Activated naive CD4-positive, alpha-beta T cell treated with anti-CD3 and anti-CD28 coated beads, Interleukin-2, amount 50 U/mL, for 72 hours (primary cell): ENCODE measurements at places on chromosomes 11 and 22. TPM values are rescaled to one million over a fixed set of nuclear protein-coding genes. Genes with fewer than 3 reads are reported as not detected.
A peak's percentile ranks its signal among the peaks of the same experiment; 100 is the strongest.

TNRC6B gene
- 63.2 TPM for total RNA-seq

RHOD gene
- 0.89 TPM for total RNA-seq

INS gene
- not detected for total RNA-seq

OR51E2 gene
- not detected for total RNA-seq

DNA sequence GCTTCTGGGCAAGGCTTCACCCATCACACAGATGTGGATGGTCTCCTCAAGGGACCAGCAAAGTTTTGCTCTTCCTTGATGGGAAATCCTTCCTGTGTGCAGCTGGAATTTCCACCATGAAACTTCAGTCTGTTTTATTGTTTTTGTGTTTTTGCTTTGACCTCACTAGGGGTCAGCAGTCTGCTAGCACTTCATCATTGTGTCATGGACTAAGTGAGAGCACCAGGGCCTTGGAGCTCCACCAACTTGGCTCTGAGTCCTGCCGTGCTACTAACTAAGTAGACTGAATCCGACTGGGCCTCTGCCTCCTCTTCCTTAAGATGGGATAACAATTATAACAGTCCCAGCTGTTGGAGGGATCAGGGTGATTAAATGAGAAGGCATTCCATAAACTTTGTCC is 305.8 kb upstream of the NCAM1 start:
- DNase-seq, result no peak

GRCh38 chr22:28198692-28199091 is 279.6 kb upstream of the PITPNB start:
- DNase-seq, result no peak

DNA sequence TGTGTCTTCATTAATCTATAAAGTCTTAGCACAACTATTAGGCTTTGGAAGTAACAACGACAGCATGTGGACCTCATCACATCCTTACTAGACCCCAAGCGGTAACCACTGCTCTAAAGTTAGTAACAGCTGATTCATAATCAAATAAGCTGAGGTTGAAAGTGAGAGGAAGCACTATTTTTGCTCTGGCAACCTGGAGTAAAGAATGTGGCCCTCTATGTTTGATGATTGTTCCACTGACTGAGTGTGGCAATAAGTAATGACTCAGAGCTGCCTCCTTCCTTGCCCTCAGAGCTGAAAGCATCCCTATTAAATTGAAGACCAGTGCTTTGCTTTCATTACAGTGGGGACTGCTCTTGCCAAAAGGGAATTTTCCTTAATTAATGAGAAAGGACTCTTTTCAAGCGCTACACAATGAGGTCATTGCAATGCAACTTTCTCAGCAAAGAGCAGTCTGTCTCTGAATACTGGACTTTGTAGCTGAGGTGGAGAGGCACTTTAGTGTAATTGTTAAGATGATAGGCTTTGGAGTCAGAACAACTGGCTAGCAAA is 906.1 kb upstream of the RAG2 start:
- no peak for DNase-seq

- no peak for DNase-seq
Measured at GRCh38 chr11:79472819-79473529, 32.1 kb upstream of the TENM4 start.

DNA sequence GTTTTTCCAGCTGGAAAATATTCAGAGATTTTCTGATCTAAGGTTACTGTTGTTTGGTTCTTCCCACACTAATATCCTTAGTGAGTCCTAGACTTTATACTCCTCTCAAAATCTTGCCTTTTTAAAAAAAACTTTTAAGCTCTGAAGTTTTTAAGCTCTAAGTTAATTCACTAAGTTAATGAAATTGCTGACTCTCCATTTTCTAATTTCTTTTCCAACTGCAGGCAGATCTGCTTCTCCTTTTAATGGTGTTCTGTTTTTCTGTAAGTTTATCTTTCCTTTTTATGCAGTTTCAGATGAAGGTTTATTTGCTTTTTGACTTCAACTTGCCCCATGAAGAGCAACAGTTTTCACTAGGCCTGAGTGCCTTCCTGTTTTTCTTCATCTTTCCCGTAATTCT is 125.8 kb upstream of the ARHGAP42 start:
- no peak for DNase-seq

DNA sequence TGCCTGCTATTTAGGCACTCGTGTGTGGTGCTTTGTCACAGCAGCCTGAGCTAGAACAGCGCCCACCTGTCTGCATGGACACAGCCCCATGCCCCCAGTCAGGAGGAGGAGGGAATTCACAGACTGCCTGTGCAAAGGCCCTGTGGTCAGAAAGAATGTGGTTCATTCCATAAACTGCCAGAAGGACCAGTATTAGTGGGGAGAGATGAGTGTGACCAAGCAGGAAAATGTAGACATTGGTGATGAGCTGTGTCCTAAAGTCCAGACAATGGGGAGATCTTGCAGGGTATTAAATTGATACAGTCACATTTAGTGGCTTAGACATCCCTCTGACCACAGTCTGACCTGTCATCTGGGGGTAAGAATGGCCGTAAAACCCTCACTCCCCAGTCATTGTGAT is 83.7 kb upstream of the LINC01488 start:
- no peak for DNase-seq

DNA sequence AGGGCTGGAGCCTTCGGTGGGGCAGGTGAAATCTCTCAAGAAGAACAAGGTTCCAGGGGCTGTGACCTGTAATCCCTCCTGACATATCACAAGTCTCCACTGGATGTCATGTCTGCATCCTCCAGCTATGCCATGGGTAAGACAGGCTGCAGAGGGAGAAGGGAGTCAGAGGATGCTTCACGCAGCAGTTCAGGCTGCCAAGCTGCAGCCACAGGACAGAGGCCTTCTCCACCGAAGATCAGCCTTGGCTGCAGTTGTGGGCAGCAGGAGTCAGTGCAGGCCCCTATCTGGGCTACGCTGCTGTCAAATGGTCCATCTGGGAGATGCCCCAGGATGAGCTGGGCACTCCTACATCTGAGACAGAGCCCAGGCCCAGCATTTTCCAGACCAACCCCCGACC is 25.0 kb downstream of the DKK3 start:
- no peak for DNase-seq

DNA sequence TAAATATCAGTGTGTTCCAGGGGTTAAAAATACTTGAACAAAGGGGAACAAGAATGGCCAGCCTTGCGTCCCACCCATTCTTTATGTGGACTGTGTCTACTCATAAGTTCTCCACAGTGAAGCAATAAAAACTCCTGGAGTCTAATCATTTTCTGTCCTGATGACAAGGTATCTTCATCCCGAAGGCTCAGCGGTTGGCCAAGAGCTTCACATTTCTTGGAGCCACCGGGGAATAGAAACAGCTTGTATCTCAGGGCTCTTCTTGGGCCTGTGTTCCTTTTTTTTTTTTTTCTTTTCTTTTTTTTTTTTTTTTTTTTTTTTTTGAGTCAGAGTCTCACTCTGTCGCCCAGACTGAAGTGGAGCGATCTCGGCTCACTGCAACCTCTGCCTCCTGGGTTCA is 36.8 kb upstream of the ADORA2A start:
- no peak for DNase-seq

DNA sequence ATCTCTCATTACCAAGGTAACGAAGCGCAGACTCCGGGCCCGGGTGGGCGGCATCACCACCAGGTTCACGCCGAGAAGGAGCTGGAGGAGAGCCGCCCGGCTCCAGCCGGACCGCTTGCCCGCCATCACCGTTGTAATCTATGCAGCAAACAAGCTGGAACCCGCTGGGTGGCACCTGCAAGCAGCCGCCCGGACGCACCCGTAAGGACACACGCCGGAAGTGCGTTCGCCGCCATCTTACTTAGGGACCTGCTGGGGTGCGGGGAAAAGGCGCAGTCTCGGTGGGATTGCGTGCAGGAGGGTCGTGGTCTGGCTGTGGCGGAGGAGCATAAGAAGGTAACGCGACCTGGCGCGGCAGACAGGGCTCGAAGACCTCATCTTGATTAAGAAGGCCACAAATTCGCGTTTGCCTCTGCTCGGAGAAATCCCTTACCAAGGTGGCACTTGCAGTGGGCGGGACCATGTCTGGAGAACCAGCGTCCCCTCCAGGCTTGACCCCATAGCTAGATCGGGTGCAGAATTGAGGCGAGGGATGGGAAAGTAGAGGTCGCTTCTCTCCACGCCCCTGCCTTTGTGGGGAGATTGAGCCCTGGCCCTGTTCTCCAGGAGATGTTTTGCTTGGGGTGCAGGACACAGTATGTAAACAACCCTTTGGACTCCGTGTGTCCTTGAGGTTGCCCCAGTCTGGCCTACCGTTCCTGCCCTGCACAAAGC is at the start of gene ACP2:
Gene ACP2 (minus strand): TSS at position 151 of the 714 bp plus-strand sequence. CDS start 25 bp downstream, at position 126.
- peak; percentile 86 for DNase-seq

DNA sequence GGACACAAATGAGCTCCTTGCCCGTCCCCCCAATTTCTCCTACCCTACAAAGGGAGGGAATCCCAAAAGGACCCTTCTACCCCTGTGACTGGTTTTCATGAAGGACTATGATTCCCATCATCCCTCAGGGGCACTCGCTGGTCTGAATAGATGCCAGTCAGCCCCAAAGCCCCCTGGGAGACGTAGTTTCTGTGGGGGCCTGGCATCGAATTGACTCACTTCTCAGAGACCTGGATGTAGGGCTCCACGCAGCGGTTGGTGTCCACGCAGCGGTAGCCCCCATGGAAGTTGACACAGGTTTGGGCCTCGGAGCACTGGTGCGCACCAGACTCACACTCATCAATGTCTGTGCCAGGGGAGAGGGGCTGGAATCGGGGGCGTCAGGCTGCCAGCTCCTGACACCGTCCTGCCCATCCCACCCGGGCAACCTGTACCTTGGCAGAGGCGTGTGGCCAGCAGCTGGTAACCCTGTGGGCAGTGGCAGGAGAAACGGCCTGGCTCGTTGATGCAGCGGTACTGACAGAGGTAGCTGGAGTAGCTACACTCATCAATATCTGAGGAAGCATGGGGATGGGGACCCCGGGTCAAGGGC is 4.4 kb downstream of the EFEMP2 start:
- DNase-seq, result no peak

GRCh38 chr22:28426346-28427132 is 253.1 kb downstream of the TTC28 start:
- no peak for DNase-seq
